ENCODE measurements at places on chromosomes 12 and 14. TPM values are rescaled to one million over a fixed set of nuclear protein-coding genes. Genes with fewer than 3 reads are reported as not detected.
A peak's percentile ranks its signal among the peaks of the same experiment; 100 is the strongest.

MBIP gene
- total RNA-seq: 17.3 TPM

DNA sequence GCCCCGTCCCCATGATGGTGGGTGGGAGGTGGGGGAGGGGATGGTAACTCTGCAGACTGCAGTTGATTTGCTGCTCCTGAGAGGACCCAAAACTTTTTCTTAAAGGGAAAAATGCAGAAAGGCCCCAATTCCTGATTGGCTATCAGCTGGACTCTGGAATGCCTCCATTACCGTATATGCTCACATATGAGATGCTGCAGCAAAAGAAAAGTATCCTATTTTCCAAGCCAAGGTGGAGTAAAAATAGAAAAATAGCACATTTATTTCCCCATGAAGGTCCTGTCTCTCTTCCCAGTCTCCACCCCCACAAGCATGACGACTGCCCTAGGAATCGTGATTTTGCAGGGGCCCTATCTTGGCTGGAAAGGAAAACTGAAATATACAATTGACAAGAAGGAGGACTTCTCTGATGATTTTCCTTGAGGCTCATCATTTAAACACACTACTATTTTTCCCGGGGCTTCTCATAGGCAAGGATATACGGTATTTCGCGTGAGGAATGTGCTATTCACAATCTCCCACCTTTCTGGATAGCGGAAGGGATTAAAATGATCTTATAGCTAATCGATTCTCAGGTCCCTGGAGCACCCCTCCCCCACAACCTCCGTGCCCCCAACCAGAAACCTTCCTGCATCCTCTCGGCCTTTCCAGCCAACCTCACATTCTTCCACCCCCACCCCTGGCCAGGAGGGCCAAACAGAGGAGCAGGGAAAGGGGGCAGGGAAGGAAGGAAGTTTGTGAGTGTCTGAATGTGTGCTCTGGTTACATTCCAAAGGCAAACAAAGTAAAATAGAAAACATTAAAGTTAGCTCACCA is 138.9 kb upstream of the CCND2 start:
- DNase-seq: no peak

- DNase-seq: no peak
Measured at GRCh38 chr14:84095681-84096080, 1434.3 kb upstream of the FLRT2 start.

OAS1 gene
- total RNA-seq: 48.3 TPM

- peak; percentile 74 for DNase-seq
Measured at GRCh38 chr14:93369713-93370266, 22.8 kb downstream of the COX8C start.

GRCh38 chr14:54643696-54644176 is 76.8 kb downstream of the SAMD4A start:
- DNase-seq: no peak

TRHDE gene
- not detected for total RNA-seq

MTERF2 gene
- total RNA-seq: 9.4 TPM

BBOF1 gene
- total RNA-seq: 3.4 TPM

KIF21A gene
- 3.8 TPM for total RNA-seq

BLTP3B gene
- 27.4 TPM for total RNA-seq

GRCh38 chr12:122082621-122083356 is 4.2 kb downstream of the MLXIP start:
- no peak for DNase-seq

- DNase-seq: peak; percentile 12
Measured at GRCh38 chr12:119780786-119781434, 96.2 kb downstream of the CIT start.

- peak; percentile 19 for DNase-seq
Measured at GRCh38 chr12:26830783-26831551, 2.0 kb downstream of the ITPR2 start.

GRCh38 chr12:96132819-96133218 is 61.4 kb upstream of the ELK3 start:
- DNase-seq: no peak

EXOC3L4 gene
- total RNA-seq: not detected

OTX2 gene
- not detected for total RNA-seq

LHX5 gene
- total RNA-seq: not detected

DNA sequence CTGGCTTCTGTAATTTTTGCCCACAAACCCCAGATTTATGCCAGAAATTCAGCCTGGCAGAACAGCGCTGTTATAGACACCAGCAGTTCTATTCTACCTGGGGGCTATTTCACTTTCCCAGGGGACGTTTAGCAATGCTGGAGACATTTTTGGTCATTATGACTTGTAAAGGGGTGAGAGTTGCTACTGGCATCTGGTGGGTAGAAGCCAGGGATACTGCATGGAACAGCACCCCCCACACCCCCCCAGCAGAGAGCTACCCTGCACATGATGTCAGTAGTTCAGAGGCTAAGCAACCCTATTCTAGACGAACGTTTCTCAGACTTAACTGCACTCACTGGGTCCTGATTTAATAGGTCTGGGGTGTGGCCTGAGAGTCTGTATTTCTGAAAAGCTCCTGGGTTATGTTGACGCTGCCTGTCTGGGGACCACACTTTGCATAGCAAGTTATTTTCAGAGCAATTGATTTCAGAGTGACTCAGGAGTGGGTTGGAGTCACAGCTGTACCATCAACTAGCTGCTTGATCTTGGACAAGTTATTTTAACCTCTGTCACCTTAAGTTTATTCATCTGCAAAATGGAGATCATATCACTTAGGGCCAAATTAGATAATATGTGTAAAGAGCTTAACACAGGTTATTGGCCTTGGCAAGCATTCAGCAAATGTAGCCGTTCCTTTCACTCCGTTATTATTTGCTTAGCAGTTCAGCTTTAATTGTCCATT is 48.5 kb downstream of the CHST11 start:
- DNase-seq: peak; percentile 53

DNA sequence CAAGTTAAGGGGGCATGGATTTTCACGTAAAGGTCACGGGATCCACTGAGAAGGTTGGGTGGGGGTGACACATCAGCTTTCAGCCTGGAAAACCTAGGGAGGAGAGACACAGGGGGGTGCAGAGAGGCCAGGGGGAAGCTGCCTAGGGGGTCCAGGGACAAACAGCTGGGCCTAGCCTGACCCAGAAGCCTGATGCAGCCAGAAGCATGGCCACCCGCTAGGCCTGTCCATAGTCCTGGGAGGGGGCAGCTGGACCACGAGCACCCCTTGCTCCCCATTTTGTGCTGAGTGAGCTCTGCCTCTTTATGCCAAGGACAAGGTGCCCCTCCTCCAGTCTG is 322.7 kb upstream of the RTL1 start:
- no peak for DNase-seq

DNA sequence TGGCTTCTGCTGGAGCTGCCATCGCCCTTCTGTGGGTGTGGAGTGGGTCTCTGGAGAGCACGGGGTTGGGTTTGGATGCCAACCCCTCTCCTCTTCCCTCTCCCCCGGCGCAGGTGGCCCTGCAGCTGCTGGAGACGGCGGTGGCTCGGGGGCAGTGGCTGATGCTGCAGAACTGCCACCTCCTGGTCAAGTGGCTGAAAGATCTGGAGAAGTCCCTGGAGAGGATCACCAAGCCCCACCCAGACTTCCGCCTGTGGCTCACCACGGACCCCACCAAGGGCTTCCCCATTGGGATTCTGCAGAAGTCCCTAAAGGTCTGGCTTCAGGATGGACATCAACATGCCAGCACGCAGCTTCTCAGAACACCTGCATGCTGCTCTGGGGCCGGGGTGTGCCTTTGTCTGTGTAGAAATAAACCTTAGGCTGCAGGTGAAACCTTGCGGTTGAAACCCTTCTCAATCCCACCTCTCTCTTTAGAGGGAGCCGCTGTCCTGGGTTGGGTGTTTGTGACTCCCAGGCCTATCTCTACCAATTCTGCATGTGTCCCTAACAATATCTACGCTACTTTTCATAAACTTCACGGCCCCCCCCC is 44.3 kb downstream of the CCDC92 start:
- DNase-seq: no peak

GRCh38 chr14:36591482-36591881 is 9.1 kb upstream of the NKX2-8 start:
- DNase-seq: no peak

DNA sequence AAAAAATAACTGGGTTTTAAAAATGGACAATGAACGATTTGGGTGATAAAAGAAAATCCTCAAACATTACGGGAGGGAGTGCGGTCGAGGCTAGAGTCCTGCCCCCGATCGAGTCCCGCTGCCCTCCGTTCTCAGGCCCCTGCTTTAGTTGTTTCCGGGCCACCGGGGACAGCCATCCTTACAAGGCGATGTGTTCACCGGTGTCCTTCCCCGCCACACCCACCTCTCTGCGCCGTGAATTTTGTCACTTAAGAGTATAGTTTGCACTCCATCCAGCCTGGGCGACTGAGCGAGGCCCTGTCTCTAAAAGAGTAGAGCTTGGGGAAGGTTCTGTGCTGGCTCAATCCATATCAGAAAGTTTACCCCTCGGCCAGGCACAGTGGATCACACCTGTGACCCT is 2.9 kb downstream of the ULK1 start:
- no peak for DNase-seq

- DNase-seq: no peak
Measured at GRCh38 chr12:46573347-46573658, 200.7 kb upstream of the SLC38A2 start.

DNA sequence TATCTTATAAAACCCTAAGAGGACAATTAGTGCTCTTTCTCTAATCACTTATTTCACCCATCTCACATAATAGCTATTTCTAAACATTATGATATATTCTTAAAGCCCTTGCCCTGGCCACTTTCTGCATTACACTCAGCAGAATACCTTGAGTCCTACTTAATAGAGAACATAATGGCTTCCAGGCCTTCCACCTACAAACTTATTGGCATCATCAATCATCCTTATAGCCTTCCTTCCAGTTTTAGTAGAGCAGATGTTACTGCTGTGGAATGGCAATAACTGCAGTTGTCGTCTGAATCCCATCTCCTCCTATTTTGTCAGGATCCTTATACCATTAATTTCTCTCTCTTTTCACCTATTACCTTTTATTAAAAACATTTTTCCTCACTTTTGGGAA is 1127.4 kb downstream of the LRFN5 start:
- DNase-seq: no peak

USP5 gene
- total RNA-seq: 59.7 TPM

- peak; percentile 13 for DNase-seq
Measured at GRCh38 chr12:46071335-46071734, 81.0 kb upstream of the SCAF11 start.

DPF3 gene
- 3.7 TPM for total RNA-seq

- no peak for DNase-seq
Measured at GRCh38 chr14:31212893-31213292, 5.3 kb upstream of the HECTD1 start.

GRCh38 chr14:61477712-61478462 is 156.5 kb downstream of the PRKCH start:
- DNase-seq: peak; percentile 50

DNA sequence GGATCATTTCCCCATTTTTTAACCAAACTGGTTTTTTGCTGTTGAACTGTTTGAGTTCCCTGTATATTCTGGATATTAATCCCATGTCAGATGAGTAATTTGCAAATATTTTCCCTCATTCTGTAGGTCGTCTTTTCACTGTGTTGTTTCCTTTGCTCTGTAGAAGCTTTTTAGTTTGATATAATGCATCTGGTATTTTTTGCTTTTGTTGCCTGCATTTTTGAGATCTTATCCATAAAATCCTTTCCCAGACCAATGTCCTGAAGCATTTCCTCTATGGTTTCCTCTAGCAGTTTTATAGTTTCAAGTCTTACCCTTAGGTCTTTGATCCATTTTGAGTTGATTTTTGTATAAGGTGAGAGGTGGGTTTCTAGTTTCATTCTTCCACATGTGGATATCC is 71.3 kb downstream of the LRP6 start:
- no peak for DNase-seq

DNA sequence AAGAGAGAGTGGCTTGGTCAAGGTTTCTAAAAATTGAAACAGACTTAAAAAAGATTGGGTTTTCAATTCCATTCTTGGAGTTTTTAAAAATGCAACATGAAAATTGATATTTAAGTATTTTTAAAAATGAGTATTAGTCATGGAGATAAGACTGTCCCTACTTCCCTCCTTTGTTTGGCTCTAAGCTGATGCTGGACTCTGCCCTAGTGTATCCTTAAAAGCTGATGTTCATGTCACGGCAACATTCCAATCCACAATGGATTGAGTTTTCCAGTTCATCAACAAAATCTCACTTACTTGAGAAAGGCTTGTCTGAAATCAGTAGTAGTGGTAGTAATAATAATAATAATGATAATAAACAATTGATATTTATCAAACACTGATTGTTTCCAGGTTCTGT is 119.0 kb upstream of the SLC38A2 start:
- DNase-seq: no peak

CPNE6 gene
- not detected for total RNA-seq

- DNase-seq: no peak
Measured at GRCh38 chr12:56874821-56875220, 59.4 kb downstream of the SDR9C7 start.

Data from B cell (primary cell).